Activated T-helper 2 cell treated with anti-CD3 and anti-CD28 coated beads, Interferon-gamma antibody, Interleukin-2, Interleukin-4, amounts not matched to agents 10 μg/mL and 5 μg/mL and 100 μg/mL, durations not matched to agents 14 hours and 24 hours and 36 hours (primary cell): ENCODE measurements at places on chromosomes 3 and 15. TPM values are rescaled to one million over a fixed set of nuclear protein-coding genes. Genes with fewer than 3 reads are reported as not detected.

DNA sequence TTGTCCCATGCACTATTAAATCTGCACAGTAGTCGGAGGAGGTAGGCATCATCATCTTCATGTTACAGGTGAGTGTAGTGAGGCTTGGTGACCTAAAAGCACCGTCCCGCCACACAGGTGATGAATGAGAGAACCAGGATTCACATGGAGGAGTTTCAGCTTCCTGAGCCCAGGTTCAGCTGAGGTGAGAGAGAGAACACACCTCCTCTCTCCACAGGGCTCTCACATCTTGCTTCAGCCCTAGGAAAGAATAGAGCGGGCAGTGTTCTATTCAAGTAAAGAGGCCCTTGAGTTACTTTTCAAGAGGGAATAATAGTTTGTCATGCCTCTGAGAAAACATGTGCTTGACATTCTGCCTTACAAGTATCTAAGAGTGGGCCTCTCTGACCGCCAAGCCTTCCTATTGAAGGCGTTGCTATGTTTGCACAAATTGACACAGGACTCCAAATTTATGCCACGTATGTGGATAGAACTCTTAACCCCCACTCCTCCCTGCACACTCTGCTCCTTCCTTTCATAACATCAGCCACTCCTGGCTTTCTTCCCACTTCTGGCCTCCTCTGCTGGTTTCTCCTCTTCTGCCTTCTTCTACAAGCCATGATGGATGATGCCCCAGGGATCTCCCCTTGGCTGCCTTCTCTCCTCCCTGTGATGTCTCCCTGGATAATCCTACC lies 138.3 kb upstream of the ABHD17C start:
- no peaks in the 10 kb centered on the region for H3K36me3 ChIP-seq
- no peak overlapping the region for H3K27ac ChIP-seq
- no peak overlapping the region for H3K4me3 ChIP-seq

DNA sequence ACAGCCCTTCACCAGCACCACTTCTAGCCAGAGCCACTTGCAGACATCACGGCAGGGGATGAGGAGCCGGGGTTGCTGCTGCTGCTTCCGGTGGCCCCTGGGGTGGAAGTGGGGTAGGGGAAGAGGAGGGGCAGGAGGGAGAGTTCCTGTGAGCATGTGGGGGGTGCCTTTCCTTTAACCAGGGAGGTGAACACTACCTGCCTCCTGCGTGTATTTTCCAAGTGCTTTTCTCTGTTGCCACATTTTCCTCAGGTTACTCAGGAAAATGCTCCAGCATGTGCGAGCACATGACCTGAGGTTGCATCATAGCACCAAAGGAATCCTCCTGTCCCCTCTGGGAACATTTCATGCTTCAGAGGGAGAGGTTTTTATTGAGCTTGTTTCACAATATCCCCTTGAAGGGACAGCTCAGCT lies 12.2 kb upstream of the SACM1L start:
- H3K27me3 ChIP-seq, result no peaks in the 10 kb centered on the region
- peaks cover 59% of the 10 kb centered on the region for H3K36me3 ChIP-seq
- peak overlapping the region; percentile 61 for H3K4me3 ChIP-seq
- peaks cover 17% of the 10 kb centered on the region for H3K4me1 ChIP-seq
- peak overlapping the region; percentile 85 for H3K27ac ChIP-seq

DNA sequence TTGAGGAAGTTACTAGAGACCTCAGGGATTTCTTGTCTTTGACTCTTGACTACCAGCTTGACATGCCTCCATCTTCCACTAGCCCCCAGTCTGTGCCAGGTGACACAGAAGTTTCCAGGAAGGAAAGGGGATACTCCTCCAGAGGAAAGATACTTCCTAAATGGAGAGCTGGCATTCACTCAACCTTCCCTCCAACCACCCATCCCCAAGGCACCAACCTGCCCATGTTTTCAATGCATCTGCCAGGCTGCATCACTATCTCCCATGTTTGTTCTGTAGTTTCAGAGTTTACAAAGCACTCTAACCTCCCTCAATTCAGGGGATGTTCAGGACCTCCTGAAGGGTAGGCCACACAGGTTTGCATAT lies 198.4 kb upstream of the LPP start:
- peaks cover 4% of the 10 kb centered on the region for H3K36me3 ChIP-seq
- H3K27ac ChIP-seq, result no peak overlapping the region
- H3K4me3 ChIP-seq, result no peak overlapping the region
- peaks cover 58% of the 10 kb centered on the region for H3K4me1 ChIP-seq

DNA sequence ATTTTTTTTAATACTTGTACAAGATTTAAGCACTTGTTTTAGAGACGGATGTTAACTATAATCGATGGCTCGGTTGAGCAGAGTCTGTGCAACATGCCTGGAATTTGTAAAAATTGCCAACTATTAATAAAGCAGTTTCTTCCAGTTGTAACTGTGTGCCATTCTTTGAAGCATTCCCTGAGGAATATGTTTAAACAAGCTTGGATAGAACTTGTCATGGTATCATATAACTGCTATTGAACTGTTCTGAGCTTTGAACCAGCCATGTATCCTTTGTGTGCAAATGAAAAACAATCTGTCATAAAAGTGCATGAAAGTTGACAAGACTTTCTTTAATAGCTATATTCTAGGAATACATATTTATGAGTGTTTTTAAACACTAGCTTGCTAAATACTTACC lies 45.8 kb upstream of the UBE2E2 start:
- no peak overlapping the region for H3K27ac ChIP-seq
- no peak for DNase-seq
- H3K36me3 ChIP-seq, result no peaks in the 10 kb centered on the region
- H3K4me1 ChIP-seq, result no peaks in the 10 kb centered on the region

- DNase-seq, result no peak
- H3K4me1 ChIP-seq, result peaks cover 7% of the 10 kb centered on the region
- peaks cover 16% of the 10 kb centered on the region for H3K27me3 ChIP-seq
- H3K36me3 ChIP-seq, result peaks cover 29% of the 10 kb centered on the region
Observed at GRCh38 chr15:28110481-28110881, 11.4 kb upstream of the OCA2 start.

GRCh38 chr3:32334675-32335074 lies 57.0 kb upstream of the CMTM7 start:
- no peaks in the 10 kb centered on the region for H3K27me3 ChIP-seq
- H3K27ac ChIP-seq, result no peak overlapping the region
- peaks cover 24% of the 10 kb centered on the region for H3K4me1 ChIP-seq
- no peak overlapping the region for H3K4me3 ChIP-seq
- peak; percentile 33 for DNase-seq

THRB gene
- not detected in 2 replicates for total RNA-seq

C3orf49 gene
- total RNA-seq, result not detected in 2 replicates

SLC22A14 gene
- total RNA-seq, result not detected in 2 replicates
